ENCODE measurements at places on chromosomes 1 and 21.

GRCh38 chr1:147539122-147539575 lies 2.2 kb upstream of the BCL9 start:
- DNase-seq = peak; percentile 95

DNA sequence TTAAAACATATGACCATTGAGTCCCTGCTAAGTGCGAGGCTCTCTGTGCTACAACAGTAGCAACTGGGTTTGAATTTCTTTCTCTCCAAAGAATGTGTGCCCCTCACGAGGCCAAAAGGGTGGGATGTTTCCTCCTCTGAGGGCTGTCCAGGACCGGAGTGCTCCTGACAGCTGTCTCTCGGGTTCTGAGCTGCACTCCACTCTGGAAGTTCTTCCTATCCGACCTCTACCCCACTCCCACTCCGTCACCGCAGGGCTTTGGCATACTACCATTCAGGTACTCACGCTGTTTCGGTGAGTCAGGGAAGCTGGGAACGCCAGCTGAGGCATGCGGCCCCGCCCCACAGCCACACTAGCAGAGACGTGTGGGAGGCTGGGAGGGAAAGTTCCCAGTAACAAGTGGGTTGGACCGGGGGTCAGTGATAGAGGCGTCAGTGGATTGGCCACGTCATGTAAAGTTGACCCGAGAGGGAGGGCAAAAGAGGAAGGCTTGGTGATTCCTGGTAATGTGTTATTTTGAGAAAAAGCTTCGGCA lies 705 bp upstream of the SLC50A1 start:
- DNase-seq = peak; percentile 71

GRCh38 chr1:241310451-241310850 lies 46.6 kb downstream of the RGS7 start:
- DNase-seq = no peak

DNA sequence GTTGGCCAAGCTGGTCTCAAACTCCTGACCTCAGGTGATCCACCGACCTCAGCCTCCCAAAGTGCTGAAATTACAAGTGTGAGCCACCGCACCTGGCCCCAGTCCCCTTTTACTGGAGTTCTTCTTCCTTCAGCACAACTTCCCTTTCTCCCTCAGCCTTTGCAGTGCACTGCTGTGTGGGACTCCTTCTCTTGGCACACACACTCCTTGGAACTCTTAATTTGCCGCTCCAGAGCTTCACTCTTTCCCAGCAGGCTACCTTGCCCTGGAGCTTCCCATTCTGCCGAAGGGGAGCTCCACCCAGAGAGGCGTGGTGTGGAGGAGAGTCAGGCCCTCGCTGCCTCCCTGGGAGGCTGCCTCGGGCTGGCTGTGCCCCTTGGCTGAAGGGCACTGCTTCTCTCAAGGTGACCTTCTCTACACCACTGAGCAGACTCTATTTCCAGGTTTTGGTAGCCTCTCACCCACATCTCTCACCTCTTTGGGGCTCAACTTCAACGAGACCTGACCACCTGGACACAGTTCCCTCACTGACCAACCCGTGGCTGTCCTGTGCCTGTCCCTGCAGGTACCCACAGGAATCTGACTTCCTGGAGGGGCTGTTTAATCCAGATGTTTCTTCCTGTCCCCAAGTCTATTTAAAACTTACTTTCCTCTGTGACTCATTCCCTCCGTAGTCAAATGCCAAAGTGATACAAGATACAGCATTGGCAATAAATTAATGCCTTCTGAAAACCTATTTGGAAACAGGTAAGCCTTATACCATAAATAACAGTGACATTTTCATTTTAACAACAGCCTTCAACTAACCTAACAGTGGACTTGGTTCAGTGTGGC lies 227.3 kb upstream of the KIAA0040 start:
- DNase-seq = no peak

- DNase-seq = no peak
Measured at GRCh38 chr1:180498594-180498993, 3.8 kb downstream of the ACBD6 start.

GRCh38 chr1:74763807-74764206 lies 30.9 kb downstream of the TYW3 start:
- DNase-seq = no peak

- no peak for DNase-seq
Measured at GRCh38 chr1:15543251-15543588, 16.6 kb downstream of the DNAJC16 start.

DNA sequence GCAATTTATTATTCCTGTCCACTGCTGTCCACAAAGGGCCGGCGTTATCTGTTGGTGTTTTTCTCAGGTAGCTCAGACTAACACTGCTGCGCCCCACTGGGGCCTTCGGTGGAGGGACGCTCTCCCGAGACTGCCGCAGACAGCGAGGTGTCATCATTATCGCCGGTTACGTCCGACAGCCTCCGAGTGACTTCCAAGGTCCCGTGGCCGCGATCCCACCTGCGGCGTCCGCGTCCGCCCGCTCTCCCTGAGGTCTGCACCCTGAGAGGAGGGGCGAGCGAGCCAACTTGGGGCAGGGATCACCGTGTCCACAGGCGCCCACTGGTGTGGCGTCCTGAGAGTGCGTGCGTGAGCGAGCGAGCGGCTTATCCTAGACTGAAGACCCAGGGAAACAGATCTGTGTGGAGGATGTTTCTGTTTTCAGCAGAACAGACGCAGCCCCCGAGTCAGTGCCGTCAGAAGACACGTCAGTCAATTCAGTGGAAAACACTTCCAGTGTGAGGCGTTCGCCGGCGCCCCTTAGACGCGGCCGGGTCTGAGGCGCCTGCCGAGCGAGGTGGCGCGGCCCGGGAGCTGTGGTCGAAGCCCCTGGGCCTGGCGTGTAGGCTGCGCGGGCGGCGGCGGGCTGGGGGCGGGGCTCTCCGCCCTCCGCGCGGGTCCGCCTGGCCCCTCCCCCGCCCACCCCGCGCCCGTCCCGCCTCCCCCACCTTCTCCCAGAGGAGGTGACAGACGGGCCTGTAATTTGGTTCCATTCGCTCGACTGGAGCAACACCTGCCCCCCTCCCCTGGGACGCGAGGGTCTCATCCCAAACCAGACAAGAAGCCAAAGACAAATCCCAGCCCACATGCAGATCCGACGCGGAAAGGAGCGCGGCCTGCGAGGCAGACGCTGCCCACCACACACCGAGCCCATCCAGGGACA lies 12.6 kb downstream of the NHLH2 start:
- DNase-seq = no peak

GRCh38 chr1:59767119-59767518 lies 47.6 kb upstream of the HOOK1 start:
- peak; percentile 28 for DNase-seq

DNA sequence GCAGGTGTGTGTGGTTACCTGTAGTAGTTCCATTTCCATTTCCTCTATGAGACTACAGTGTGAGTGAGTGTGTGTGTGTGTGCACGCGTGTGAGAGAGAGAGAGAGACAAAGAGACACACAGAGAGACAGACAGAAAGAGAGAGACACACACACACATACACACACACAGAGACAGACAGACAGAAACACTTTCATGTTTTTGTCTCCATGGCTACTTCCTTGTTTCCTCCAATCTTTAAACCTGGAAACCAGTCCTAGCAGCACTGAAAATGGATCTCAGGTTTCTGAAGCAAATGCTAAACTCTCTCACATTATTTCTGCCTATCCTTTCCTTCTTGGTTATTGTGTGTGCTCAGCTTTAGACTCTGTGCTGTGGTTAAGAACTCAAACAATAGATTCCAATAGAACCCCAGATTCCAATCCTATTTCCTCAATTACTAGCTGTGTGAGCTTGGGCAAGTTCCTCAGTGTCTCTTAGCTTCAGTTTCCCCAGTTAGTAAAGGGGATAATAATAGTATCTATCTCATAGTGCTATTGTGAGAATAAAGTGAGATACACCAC lies 22.4 kb upstream of the ABCD3 start:
- DNase-seq = no peak

GRCh38 chr1:92876351-92876750 lies 44.5 kb downstream of the RPL5 start:
- peak; percentile 58 for DNase-seq

- DNase-seq = no peak
Measured at GRCh38 chr1:200626853-200627534, 6.4 kb upstream of the KIF14 start.

DNA sequence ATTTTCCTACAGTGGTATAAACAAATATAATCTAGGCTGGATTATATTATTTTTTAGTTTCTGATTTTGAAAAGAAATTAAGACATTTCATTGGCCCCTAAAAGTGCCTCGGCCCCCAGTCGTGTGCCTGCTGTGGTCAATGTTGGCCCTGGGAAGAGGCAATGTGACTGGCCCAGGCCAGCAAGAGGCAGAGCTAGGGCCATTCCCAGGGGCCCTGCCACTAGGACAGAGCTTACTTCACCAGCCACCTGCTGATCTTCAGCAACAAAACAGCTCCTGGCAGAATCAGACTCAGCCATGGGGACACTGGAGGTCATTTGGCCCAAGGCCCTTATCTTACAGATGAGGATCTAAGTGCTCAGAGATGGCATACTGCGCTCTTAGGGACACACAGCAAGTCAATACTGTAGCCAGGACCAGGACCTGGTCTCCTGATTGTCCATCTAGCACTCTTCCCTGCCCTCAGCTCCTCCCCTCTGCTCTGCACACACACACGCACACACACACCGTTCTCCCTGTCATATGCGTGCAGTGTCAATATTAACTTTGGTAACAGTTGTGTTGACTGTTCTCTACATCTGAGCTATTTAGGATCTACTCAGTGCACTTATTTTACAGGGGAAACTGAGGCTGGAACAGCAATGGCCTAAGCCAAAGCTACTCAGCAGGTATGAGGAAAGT lies 16.6 kb upstream of the KLHDC7A start:
- DNase-seq = no peak

DNA sequence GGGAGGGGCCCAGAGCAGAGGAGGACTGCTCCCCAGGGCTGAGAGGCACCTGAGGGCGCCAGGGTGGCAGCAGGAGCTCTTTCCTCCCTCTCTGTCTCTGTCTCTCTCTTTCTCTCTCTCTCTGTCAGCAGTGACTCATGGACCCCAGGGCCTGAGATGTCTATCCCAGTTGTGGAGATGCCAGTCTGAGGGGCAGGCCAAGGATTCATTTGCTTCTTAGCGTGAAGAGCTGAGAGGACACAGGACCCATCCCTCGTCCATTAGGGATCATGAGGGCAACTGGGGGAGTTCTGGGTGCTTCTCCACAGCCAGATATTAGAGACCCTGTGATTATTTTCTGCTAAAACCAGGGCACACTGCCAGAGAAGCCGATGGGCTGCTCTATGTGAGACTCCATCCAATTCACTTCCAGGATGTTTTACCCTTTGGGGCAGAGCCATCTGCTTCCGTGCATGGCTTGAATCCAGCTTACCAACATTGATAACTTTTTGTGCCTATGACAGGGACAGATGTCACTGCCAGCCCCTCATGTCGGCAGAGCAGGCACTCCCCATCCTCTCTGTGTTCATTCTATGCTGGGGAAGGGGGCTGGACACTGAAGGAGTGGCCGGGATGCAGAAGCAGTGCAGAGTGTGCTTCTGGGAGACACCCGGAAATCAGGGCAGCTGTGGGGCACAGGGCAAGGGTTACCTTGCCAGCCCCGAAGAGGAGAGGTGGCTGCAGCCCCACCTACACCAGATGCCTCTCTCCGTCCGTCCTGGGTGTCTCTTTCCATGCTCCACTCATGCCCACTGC lies 4.1 kb upstream of the PCBP3 start:
- no peak for DNase-seq

GRCh38 chr1:41637367-41637766 lies 152.9 kb upstream of the EDN2 start:
- no peak for DNase-seq

DNA sequence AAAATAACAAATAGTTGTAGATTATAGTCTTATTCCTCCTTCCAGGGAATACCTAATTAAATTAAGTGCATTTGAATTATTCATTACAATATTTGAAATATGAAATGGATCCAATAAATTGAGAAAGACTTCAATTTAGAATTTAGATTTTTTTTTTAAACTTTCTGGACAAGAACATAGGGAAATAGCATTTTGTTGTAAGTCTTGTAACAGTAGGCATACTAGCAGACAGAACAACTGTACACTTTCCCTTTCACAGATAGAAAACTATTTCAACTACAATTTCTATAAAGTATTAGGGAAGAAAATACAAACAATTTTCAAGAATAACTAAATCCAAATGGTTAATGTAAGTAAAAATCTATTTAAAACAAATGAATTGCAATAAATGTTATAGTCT lies 577.5 kb downstream of the USP25 start:
- DNase-seq = no peak

DNA sequence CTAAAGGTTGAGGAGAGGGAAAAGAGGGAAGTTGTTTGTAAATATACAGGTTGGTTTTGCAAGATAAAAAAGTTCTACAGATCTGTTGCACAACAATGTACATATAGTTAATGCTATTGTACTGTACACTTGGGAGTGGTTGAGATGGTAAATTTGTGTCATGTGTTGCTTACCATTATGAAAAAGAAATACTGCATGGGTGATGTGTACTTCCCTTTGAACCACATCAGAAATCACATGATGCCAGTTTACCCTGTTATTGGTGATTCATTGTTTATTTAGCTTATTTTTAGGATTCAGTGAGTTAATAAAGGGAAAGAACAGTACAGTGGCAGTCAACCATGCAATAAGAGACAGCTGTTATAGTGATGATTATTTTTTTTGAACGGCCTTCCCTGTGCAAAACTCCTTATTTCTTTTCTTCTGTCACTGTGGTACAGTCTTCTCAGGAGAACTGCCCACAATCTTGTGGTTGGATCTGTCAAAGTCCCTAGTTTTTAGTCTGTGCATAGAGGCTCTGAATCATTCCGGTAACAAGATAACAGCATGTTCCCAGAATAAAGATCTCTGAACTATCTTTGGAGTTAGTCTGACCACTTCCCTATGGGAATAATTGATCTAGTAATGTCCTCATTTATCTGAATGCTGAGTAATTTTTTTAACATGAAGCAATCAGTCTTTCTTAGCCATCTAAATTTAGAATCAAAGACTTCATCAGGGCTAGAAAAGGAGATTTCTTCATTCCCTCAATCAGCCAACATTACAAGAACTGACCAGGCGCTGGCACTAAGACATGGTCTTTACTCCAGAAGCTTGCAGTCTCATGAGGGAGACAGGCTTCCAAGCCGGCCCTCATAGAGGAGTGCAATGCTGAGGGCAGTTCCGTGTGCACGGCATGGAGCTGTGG lies 84.2 kb downstream of the SH3GLB1 start:
- peak; percentile 60 for DNase-seq

GRCh38 chr1:43878854-43879253 lies 54.7 kb upstream of the ARTN start:
- no peak for DNase-seq

GRCh38 chr1:158506369-158506987 lies 34.5 kb downstream of the OR10R2 start:
- peak; percentile 67 for DNase-seq
